ENCODE measurements at places on chromosomes 16 and 17.

- no peak for DNase-seq
Observed at GRCh38 chr17:50737118-50737698, 17.8 kb downstream of the LUC7L3 start.

GRCh38 chr16:23877107-23878070 lies 41.6 kb downstream of the PRKCB start:
- DNase-seq: no peak

DNA sequence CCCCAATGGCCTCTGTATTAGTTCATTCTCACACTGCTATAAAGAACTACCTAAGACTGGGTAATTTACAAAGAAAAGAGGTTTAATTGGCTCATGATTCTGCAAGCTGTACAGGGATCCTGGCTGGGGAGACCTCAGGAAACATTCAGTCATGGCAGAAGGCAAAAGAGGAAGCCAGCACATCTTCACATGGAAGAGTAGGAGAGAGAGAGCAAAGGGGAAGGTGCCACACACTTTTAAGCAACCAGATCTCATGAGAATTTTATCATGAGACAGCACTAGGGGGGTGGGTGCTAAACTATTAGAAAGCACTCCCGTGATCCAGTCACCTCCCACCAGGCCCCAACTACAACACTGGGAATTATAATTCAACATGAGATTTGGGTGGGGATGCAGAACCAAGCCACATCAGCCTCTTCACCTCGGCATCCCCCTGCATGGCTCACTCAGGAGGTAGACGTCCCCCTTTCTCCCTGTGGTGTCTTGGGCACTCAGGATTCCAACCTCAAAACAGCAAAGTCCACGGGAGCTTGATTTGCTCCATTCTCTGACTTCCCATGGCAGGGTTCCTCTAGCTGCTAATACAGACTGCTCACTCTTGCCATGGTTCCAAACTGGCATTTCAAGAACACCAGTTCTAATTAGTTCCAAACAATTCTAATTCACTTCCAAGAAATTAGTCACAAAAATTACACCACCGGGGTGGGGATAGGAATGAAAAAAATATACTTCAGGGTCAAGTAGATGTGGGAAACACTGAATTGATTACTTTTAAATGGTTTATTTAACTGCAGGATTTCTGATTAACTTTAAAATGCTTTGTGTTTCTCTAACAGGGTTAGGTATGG lies 203.8 kb upstream of the HSBP1 start:
- no peak for DNase-seq

GRCh38 chr16:23917621-23918020 lies 81.8 kb downstream of the PRKCB start:
- no peak for DNase-seq

DNA sequence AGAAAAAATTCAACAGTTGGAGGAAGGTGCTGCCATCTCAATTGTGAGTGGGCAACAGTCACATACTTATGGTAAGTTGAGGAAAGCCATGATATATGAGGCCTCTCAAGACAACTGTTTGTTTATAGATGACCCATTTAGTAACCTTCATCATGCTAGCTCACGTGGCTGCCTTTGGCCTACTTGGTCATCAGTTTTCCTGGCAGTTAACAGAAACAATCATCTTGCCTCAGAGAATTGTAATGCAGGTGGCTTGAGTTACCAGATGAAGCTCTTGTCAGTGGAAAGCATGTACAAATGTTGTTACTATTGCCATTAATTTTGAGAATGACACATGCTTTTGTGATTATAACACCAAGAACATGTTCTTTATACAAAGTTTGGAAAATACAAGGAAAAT lies 14.7 kb downstream of the TPPP3 start:
- DNase-seq: no peak
